ENCODE measurements at places on chromosomes 12 and 14.

GRCh38 chr12:46366771-46367170, 5.8 kb downstream of the SLC38A2 start:
- no peak for DNase-seq

DNA sequence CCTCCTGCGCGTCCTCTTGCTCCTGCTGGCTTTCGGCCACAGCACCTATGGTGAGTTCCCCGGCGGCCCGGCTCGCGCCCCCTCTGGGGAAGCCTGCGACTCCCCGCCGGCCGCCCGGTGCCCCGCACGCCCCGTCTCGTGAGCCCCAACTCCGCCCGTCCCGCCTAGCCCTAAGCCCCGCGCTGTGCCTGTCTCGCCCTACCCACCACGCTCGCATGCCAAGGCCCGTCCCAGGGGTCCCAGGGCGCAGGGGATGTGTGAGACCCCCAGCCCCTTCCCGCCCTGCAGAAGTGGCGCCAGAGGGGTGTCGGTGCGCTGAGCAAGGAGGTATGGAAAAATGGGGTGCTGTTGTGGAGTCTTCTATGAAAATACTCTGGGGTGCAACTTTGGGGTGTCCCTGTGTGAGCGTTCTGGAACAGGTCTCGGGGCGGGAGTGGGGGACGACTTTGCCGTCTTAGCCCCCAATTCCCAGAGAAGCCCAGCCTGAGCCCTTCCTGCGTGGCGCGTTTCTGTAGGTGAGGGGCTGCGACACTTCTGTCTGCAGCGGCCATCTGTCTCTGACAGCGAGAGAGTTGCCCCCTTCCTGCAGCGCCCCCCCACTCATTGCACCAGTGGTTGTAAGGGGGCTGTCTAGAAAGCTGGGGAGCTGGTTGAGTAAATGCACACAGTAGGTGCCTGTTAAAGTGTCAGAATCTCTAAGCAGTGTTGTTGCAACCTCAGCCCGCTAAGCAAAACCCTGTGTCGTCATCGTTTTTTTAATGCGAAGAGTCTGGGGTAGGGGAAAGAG, 587 bp downstream of the DLK1 start:
- DNase-seq = no peak

- DNase-seq = no peak
Measured at GRCh38 chr12:15522574-15523187, 200.4 kb downstream of the PTPRO start.

GRCh38 chr14:101466456-101467180, 94.7 kb upstream of the DIO3 start:
- no peak for DNase-seq

DNA sequence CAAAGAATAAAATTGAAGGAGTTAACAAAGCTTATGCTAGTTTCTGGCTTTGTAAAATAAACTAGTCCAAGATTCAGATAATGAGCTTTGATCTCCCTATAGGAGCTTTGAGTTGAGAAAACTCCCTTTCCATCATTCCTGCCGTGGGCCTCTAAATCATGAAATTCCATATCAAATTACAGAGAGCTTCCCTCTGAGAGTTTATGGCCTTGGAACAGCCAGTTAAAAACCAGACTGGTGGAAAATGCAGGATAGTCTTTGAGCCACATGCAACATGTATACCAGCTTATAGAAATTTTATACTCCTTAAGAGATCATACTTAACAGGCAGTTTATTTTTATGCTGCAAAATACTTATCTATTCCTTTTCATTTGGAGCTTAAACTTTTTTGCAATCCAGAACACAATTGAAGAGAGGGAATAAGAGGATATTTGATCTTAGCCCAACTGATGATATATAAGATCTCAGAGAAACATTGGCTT, 175.8 kb upstream of the ATP2B1 start:
- DNase-seq = no peak

GRCh38 chr14:50812856-50813543, 18.0 kb downstream of the NIN start:
- no peak for DNase-seq

DNA sequence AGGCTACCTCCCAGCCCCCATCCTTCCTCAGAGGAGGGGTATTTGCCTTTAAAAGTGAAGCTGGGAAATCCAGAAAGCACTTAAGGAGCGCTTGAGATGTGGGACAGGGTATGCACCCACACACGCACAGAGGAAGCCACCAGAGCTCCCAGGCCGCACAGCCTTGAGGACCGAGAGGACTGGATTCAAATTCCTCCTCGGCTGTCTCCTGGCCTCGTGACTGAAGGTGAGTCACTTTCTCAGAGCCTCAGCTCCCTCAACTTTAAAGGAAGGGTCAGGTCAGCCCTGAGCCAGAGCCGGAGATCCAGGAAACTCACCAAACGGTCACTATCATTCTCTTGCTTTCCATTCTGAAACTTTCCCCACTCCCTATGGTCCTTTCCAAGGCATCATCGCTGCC, 37.6 kb downstream of the BCL11B start:
- DNase-seq = no peak

All from anterior cingulate cortex (tissue), 58 donors.